ENCODE measurements at places on chromosomes 4 and X. TPM values are rescaled to one million over a fixed set of nuclear protein-coding genes. Genes with fewer than 3 reads are reported as not detected.

Gene AMER1
- 7.6 TPM for total RNA-seq

Gene RTL5
- total RNA-seq, result 1.5 TPM

Gene L1CAM
- 0.22 TPM for total RNA-seq

- no peak for DNase-seq
Observed at GRCh38 chr4:10316851-10317250, 140.4 kb downstream of the ZNF518B start.

GRCh38 chrX:15277604-15278003 lies 7.7 kb upstream of the ASB9 start:
- no peak for DNase-seq

DNA sequence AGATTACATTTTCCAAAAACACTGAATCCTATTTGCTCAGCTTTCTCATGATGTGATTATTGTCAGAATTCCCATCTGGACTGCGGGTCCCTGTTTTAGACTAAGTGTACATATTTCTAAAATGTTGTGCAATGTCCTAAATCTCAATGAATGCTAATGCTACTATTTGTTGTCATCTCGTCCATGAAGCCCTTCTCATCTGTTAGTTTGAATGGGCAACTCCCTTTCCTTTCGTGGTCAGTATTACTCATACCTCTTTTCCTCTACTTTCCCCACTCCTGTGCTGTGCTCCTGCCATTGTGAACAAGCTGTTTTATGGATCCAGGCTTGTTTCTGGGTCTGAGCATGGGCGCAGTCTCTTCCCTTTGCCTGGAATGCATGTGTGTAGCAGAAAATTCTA lies 91.0 kb downstream of the MID1 start:
- DNase-seq, result no peak

- no peak for DNase-seq
Observed at GRCh38 chr4:40843696-40844095, 93.9 kb downstream of the NSUN7 start.

GRCh38 chr4:69493515-69493914 lies 2.2 kb downstream of the UGT2B4 start:
- DNase-seq, result no peak

GRCh38 chrX:13899607-13900006 lies 82.7 kb upstream of the GPM6B start:
- no peak for DNase-seq

DNA sequence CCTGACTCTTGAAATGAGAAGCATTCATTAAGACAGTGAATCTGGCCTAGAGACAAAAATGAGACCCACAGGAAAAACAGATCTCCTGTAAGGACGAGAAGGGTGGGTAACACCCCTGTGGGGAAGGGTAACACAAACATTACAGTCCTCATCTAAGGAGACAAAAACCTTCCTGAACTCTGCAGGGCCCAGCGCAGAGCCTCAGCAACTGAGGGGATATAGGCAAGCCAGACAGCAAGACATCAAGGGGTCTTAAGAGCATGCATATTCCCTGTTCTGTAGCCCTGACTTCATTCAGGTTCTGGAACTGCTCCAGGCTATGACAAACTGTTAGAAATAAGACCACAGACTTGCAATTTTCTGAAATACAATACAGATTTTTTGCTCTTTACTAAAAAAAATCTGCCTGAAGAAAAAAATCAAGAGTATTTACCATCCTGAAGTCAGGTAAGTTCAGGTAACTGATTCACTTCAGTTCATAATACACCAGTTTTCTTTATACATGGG lies 15.5 kb downstream of the COX18 start:
- DNase-seq, result no peak

- DNase-seq, result no peak
Observed at GRCh38 chr4:173680278-173680677, 150.2 kb upstream of the HAND2 start.

- DNase-seq, result no peak
Observed at GRCh38 chr4:39285111-39285795, 80.9 kb downstream of the RFC1 start.

- no peak for DNase-seq
Observed at GRCh38 chr4:2685541-2685940, 70.6 kb downstream of the TNIP2 start.

DNA sequence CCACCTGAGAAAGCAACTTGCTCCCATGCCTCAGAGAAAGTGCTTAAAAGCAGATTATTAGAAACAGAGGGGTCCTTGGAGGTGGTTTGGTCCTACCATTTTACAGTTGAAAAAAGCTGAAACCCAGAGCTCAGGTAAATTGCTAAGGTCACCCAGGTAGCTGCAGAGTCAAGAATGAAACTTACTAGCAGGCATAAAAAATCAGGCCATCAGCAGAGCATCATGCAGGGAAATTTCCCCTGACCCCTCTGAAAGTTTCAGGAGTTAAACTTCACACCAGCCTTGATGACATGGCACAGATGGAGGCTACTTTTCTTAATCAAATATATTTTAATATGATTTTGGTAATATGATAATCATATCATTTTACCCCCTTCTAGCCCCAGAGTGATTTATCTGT lies 70.3 kb downstream of the IRF2 start:
- DNase-seq, result no peak

GRCh38 chr4:175246941-175247340 lies 328.8 kb downstream of the ADAM29 start:
- no peak for DNase-seq

- DNase-seq, result no peak
Observed at GRCh38 chr4:73507541-73507940, 26.0 kb downstream of the AFM start.

DNA sequence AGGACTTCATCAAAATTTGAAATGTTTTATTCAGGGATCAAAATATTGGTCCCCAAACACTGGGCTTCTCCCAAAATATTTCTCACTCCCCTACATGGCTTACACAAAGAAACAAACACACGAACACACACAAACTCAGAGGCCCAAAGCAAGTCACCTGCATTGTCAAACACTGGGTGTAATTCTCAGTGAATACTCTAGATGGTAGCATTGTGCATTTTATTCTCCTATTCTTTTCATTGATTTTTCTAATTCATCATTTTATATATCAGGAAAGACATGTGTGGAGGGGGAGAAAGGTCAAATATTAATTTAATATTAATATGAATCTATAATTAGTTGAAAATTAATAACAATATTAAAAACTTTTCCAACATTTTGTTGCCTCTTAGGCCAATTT lies 72.3 kb upstream of the TNMD start:
- no peak for DNase-seq

GRCh38 chrX:134251241-134251640 lies 14.3 kb downstream of the CCDC160 start:
- DNase-seq, result no peak
